ENCODE measurements at places on chromosomes 5 and 9. TPM values are rescaled to one million over a fixed set of nuclear protein-coding genes. Genes with fewer than 3 reads are reported as not detected.

Gene OR2S2
- polyA plus RNA-seq, result not detected

Gene SH3RF2
- polyA plus RNA-seq, result 4.3 TPM

Gene SLC27A6
- polyA plus RNA-seq, result 1.8 TPM

Gene NACC2
- 9.2 TPM for polyA plus RNA-seq

Gene EFNA5
- 28.4 TPM for polyA plus RNA-seq

Gene MAP1B
- 12.3 TPM for polyA plus RNA-seq

Gene FAM221B
- polyA plus RNA-seq, result not detected

Gene NMUR2
- polyA plus RNA-seq, result 0.09 TPM

Gene SLCO6A1
- polyA plus RNA-seq, result not detected

Gene NME5
- polyA plus RNA-seq, result 27.6 TPM

Gene ROR2
- 16.5 TPM for polyA plus RNA-seq

Gene DDX4
- polyA plus RNA-seq, result not detected

Gene KCNIP1
- polyA plus RNA-seq, result 12.1 TPM

Gene CAMSAP1
- polyA plus RNA-seq, result 21.9 TPM

Gene PPP3R2
- 0.04 TPM for polyA plus RNA-seq

Gene JAKMIP2
- polyA plus RNA-seq, result 3.5 TPM

Gene PCDHGB1
- polyA plus RNA-seq, result 1.9 TPM

Gene BASP1
- 83.8 TPM for polyA plus RNA-seq

Gene MVB12B
- 19.5 TPM for polyA plus RNA-seq

Gene INSL4
- polyA plus RNA-seq, result not detected

Gene CCNJL
- 9.5 TPM for polyA plus RNA-seq

Gene SPRY4
- polyA plus RNA-seq, result 33.3 TPM

Gene PCDHGB4
- 5.9 TPM for polyA plus RNA-seq

Gene HBEGF
- 10.7 TPM for polyA plus RNA-seq

Gene NR5A1
- 0.14 TPM for polyA plus RNA-seq

Gene TCF7
- polyA plus RNA-seq, result 13.0 TPM

Gene SLC12A7
- polyA plus RNA-seq, result 35.9 TPM

Gene CCL27
- 0.23 TPM for polyA plus RNA-seq

Gene PCDHA4
- 0.57 TPM for polyA plus RNA-seq

Gene RAI14
- 87.4 TPM for polyA plus RNA-seq

Gene BARHL1
- not detected for polyA plus RNA-seq

Gene IFNK
- polyA plus RNA-seq, result not detected
